Left ventricle myocardium superior (tissue), 1 donor: ENCODE measurements at places on chromosomes 4 and X.

DNA sequence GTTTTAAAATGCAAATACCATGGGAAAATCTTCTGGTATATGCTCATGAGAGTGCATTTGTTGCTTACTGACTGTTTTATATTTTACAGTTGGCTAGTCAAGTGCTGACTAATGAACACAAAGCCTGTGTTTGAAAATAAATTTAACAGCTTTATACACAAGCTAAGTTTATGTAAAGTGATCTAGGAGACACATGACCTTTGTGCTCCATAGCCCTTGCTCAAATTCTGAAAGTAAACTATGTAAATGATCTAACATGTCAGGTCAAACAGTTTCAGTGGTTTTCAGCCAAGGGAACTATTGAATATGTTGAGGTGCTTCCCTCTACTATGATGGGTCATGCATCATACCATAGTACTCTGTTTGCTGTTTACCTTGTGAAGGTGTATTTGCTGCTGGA lies 36.7 kb downstream of the DIAPH2 start:
- DNase-seq, result no peak

DNA sequence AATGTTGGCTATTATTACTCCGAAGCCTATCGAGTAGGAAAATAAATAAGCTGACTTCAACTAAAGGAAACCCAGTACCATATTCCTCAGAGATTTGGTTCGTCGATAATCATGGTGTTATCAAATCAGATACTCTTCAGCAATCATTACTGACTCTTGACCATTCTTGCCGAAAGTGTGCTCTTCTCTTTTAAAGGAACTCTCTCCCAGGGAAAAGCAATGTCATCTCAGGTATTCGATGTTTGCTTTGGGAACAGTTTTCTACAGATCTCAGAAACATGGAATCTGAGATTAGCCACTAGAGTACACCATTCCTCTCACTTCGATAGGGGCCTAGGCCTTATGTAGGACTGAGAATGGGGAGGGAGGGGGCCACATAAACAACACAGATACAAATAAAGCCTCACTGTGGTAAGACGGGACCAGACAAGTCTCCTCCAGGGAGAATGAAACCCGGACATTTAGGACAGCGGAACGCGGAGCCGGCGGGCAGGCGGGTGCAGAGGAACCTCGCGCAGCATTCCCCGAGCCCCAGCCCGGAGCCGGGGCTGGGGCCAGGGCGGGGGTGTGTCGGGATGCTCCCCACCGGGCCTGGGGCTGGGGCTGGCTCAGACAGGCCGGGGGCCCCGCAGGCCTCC lies 581 bp downstream of the DNAJB14 start:
- DNase-seq, result no peak

DNA sequence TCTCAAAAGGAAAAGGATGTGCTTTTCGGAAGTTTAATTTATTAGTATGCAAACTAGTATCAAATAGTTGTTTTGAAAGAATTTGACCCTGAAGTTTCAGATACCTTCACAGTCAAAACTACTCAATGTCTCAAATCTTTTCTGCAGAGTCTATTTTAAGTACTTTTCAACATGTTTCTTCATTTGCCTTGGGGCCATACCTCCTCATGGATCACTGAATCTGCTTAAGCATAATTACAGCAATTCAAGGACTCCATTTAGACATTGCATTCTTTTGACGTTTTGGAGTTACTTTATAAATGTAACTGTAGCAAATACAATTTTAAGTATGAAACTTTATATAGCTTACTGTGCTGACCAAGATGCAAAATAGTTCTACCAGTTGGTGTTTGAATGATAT lies 25.5 kb downstream of the PALLD start:
- DNase-seq, result no peak

DNA sequence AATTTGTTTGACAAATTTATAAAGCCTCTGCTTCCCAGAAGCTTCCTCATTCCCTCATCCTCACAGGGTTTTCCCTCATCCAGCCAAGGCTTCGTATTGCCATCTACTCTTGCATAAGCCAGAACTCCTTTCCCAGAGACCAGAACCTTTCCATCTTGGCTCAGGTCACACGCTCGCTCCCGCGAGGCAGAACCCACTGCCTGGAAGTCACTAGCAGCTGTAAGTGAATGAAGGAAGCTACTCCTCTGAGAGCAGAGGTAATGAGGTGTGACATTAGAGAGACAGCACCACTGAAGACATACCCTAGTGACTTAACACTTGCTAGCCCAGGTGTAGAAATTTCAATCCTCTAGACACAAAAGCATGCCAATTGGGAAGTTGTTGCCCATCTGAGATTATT lies 52.5 kb downstream of the LHFPL1 start:
- no peak for DNase-seq

DNA sequence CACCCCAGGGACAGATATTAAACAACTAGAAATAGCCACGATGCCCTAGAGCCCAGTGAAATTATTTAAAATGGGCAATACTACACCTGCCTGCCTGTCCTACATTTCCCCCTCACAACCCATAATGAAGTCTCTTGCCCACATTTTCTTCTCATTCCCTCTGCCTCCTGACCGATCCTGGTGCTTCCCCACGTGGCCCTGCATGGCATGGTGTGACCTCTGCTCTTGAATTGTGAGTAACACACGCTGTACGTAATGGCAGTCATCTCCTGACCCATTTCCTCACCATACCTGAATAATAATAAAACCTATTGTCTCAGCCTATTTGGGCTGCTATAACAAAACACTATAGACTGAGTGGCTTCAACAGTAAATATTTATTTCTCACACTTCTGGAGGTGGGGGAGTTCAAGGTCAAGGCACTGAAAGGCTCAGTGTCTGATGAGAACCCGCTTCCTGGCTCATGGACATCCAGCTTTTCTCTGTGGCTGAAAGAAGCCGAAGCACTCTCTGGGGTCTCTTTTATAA lies 77.0 kb upstream of the ENPP6 start:
- DNase-seq, result no peak
